Activated CD4-positive, alpha-beta memory T cell treated with anti-CD3 and anti-CD28 coated beads for 36 hours (primary cell): ENCODE measurements at places on chromosomes 12 and 14. TPM values are rescaled to one million over a fixed set of nuclear protein-coding genes. Genes with fewer than 3 reads are reported as not detected.

GRCh38 chr12:113804961-113805600, 161.0 kb downstream of the RBM19 start:
- no peaks in the 10 kb centered on the region for H3K27me3 ChIP-seq
- H3K4me1 ChIP-seq = no peaks in the 10 kb centered on the region
- H3K27ac ChIP-seq = no peak overlapping the region

GRCh38 chr14:54625112-54625511, 58.2 kb downstream of the SAMD4A start:
- H3K4me1 ChIP-seq = peaks cover 50% of the 10 kb centered on the region
- no peak for DNase-seq
- peaks cover 2% of the 10 kb centered on the region for H3K36me3 ChIP-seq
- H3K4me3 ChIP-seq = no peak overlapping the region
- H3K27me3 ChIP-seq = no peaks in the 10 kb centered on the region

- H3K4me1 ChIP-seq = no peaks in the 10 kb centered on the region
- DNase-seq = no peak
Measured at GRCh38 chr14:101174522-101174838, 271.0 kb upstream of the RTL1 start.

DNA sequence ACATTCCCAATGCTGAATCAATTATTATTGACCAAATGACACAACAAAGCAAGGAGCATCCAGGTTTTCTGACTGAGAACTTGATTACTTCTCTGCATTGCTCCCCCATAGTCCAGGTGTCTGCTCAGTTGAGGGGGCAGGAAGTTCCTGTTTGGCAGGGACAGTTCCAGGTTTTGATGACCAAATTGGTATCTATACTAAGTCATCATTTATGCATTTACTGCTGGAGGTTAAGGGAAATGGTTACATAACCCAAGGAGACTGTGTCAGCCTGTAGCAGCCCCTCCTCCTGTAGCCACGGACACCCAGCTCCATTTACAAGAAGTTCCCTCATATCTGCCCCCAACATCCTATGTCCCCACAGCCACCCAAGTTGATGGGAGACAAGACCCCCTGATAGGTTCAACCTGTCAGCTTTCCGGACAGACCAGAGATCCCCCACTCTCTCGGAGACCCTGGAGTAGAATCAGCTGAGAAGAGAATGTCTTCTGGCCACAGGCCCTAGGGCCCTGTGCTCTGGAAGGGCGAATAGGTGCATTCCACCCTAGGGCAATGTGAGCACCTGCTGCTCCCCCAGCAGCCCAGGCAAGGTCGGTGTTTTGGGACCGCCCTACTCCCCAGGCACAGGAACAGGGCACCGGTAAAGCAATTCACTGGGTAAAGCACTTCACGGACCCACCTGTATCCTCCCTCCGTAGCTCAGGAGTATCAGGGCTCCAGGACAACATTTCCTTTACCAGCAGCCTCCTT, 23.6 kb downstream of the IRF2BPL start:
- H3K36me3 ChIP-seq = no peaks in the 10 kb centered on the region
- H3K27ac ChIP-seq = peak overlapping the region; percentile 10
- no peaks in the 10 kb centered on the region for H3K27me3 ChIP-seq
- DNase-seq = no peak
- H3K4me1 ChIP-seq = peaks cover 4% of the 10 kb centered on the region
- no peak overlapping the region for H3K4me3 ChIP-seq

TBC1D30 gene
- 0.36 TPM for total RNA-seq
